ENCODE measurements at places on chromosomes 7 and 10.

- no peak for DNase-seq
These were observed 56.2 kb upstream of the DPYSL4 start for GRCh38 chr10:132130286-132131265.

DNA sequence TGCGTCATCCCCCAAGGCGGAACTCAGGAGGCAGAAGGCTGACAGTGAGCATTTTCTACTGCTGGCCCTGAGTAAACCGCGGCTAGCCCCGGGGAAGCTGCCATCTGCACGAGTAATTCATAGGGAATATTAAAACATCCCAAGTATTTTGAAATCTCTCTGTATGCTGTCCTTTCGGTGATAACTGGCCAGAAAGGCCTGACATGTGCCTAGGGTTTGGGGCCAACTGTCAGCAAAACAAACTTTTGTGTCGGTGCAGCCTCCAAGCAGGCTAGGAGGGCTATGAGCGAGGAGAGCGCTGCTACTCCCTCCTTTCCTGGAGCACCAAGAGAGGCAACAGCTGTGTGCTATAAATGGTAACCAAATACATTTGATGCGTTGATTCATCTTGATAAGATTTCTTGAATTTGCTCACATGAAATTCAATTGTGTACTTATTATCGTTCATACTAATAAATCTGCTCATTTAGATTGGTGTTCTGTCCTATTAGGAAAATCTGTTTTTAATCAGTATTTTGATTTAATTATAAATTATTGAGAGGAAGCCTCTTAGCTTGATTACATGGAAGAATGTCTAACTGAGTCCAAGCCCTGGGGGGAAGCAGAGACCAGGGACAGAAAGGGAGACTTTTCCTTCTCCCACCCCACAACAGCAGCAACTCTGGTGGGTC is 124.4 kb upstream of the NPS start:
- DNase-seq, result no peak

GRCh38 chr7:128904381-128905197 is 5.9 kb downstream of the KCP start:
- DNase-seq, result peak; percentile 65

DNA sequence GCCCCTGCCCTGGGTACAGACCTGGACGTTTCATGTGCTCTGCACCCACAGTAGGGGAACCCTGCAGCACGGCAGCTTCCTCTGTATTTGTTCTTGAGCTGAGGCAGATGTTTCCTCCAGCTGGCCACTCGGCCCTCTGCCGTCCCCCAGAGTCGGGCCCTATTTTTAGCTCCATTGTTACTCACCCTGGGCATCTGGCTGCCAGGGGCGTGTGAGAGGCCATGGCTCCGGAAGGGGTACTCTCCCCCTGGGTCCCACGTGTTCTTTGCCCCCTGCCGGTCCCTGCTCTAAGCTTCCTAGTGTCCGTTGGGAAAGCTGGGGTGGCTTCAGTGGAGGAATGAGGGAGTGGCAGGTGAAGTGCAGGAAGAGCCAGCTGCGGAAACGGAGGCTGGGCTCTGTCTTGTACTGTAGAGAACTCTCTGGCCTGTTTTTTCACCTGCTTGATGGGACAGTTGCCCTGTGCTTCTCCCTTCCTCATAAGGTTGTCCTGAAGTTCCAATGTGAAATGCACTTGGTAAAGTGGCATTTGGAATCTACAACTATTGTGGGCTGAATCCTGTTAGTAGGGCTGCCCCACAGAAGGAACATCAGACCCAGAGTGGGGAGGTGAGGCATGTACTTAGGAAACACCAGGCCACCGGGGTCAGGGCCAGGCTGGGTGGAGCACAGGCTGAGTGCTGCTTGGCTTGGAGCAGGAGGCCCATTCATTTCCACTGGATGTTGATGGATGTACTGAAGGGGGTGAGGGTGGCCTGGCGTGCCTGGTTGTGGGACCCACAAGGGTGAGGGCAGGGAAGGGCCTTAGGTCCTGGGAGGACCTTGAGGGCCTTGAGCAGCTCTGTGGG is 30.6 kb downstream of the PALD1 start:
- no peak for DNase-seq

DNA sequence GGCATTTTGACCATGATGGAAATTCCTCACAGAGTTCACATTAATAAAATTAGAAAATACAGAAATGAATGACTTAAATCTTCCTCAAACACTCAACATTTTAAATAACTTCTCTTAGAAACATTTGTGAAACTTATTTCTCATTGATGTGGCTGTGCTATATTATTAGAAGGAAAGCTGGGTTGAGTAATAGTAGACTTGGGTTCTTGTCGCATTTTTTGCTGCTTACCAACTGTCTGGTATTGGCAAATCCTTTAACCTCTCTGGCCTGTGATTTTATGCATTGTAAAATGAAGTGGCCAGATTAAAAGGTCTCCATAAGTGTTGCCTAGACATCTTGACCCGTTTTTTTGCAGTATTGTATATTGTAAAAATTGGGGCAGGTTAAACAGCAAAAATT is 66.5 kb downstream of the VPS50 start:
- no peak for DNase-seq

- peak; percentile 88 for DNase-seq
These were observed 94.5 kb downstream of the HIPK2 start for GRCh38 chr7:139683137-139683921.

GRCh38 chr10:62795100-62795499 is 9.4 kb upstream of the ADO start:
- DNase-seq, result no peak

- peak; percentile 37 for DNase-seq
These were observed 104.3 kb downstream of the TRIM24 start for GRCh38 chr7:138564365-138564764.

- peak; percentile 18 for DNase-seq
These were observed 557 bp downstream of the TMEM120A start for GRCh38 chr7:75993689-75994387.

DNA sequence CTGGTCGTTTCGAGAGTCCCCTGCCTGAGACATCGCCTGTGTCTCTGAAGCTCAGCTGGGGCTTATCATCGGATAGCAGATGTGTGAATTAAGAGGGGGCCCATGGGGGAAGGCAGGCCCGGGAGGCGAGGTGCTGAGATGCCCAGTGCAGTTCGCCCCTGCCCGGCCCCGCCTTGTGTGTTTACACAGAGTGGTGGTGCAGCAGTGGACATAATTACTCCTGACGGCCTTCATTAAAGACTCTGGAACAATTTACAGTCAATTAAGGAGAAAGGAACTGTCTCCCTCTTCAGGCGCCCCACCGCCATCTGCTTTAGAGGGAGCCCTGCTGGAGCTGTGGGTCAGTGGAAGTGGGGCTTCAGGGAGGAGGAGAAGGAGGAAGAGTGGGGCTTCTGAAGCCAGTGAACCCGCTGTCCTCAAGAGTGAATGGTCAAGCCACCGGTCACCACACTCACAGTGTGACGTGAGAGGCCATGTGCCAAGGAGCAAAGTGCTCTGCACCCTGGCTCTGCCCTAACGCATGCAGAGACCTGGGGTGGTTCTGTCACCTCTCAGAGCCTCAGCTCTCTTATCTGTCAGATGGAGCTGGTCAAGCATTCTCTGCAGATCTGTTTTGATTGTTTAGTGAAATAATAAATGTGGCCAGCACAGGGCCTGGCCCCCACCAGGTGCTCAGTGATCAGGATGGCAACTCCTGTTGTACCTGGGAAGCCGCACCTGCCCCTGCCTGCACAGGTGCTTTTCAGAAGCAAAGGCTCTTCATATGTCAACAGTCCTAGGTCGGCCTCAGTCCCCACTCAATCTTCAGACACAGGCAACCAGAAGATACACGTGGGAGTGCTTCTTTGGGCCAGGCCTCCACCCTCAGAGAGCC is 65.6 kb downstream of the CDH23 start:
- no peak for DNase-seq

DNA sequence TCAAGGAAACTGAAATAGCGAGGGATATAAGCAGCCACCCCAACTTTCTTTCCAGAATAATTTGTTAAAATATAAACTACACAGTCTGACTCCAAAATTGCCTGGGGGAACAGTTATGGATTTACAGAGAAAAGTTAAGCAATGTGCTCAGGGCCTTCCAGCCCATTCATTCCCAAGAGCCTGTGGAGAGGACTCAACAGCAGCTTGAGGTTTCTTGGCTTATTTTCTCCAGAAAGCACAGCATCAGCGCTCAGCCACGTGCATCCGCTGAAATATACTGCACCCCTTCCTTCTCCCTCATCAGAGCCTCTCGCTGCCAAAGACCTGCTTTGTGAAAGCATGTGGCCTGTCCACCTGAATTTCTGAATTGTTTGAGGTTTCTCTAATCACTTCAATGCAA is 375.2 kb upstream of the VWC2 start:
- DNase-seq, result peak; percentile 77

DNA sequence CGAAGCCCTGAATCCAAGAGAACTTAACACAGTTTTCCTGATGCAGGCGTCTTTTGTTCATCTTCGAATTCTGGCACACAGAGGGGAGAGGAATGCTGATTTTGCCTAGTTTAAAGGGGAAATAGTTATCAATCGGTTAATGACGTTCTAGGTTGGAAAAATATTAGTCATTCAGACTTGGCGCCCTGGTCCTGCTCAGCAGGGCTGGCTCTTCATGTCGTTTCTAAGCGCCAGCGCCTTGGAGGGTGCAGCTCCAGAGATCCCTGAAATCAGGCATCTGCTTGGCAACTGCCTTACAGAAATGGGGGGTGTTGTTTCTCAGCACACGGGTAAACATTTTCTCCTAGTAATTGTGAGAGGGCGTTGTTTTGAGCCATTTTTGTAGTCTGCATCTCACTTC is 1.3 kb upstream of the PRTFDC1 start:
- DNase-seq, result no peak

GRCh38 chr7:77940647-77941046 is 142.1 kb downstream of the PHTF2 start:
- DNase-seq, result peak; percentile 33

DNA sequence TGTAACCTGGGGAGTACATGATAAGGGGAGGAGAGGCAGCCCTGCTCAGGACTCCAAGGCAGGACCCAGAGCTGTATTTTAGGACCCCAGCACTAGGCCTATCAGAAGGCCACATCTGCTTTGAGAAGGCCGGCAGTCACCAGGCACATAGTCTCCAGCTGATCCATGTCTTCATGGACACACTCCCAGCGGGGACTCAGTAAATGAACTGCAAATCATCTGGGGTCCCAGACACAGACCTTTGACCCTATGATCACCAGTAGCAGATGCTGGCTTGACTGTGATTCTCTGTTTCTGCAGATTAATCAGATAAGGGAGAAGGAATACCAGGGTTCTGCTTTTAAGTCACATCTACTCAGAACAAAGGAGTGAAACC is 341.4 kb upstream of the PODXL start:
- no peak for DNase-seq

DNA sequence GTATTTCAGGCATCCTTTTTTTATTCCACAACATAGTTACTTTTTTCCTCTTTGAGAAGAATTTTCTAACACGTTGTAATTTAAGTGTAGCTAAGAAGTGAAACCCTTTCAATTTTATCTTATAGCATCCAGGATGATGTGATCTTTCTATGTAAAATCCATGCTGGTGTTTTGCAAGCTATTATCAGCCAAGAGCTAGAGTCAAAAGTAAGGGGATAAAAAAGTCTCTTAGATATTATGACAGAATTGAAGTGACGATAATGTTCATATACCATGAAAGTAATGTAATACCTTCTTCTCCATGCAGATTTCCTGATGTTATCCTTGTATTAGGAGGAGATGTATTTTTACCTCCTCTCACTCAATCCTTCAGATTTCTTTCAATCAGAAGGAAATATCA is 64.2 kb upstream of the MBL2 start:
- no peak for DNase-seq

DNA sequence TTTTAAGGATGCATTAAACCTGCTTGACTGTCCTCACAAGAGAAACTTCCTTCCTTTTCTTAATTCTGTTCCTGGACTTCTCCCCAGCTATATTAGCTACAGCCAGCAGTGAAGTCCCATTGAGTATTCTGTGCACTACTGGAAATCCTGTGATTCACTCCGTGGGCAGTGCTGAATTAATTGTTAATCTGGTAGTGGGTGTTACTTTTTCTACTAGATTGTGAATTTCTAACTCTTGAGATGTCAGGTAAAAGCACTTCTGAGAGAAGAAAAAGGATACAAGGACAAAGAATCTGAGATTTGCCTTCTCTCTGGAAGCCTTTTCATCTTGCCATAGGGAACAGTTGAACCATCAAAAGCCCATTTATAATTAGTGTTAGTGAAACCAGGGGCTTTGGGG is 33.9 kb downstream of the CYCS start:
- DNase-seq, result peak; percentile 84

DNA sequence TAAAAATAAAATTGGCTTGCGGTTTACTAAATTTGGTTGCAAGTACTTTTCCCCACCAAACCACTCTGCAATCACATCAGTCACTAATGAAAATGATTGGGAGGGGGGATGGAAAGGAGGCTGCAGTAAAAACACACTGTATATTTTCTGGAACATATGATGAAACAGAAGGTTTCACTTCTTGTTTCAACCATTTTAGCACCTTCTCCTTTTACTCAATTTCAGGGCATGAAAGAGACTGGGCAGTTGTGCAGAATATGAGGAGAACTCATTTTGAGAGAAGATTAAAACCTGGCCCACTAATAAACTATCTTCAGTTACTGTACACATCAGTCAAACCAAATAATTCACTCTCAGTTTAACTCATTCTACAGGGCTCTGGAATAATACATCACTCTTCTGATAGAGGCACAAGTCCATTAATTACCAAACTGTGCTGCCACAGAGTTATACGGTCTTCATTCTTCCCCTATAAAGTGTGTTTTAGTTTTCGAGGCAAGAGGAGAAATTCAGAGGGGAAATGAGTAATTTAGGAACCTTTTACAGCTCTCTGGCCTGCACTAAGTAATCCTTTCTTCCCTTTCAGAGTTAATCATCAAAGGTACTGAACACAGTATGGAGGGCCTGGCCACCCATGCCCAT is 25.5 kb downstream of the JAZF1 start:
- DNase-seq, result peak; percentile 54

DNA sequence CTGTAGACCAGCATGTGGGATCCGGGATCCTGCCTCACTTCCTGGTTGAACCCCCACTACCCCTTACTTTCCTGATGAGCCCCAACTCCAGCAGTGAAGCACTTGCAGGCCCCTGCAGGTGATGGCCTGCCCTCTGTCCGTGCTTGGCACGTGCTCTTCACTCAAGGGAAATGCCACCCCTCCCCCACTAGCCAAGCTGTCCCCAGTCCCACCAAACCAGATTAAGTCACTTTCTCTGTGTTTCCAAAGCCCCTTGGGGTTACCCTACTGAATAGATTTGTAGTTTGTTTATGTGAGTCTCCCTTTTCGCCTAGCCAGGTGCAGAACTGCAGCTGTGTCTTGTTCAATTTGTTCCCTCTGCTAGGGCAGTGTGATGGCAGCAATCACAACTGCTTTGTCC is 121.7 kb downstream of the WDFY4 start:
- DNase-seq, result no peak

GRCh38 chr10:96700374-96701099 is 19.8 kb downstream of the PIK3AP1 start:
- DNase-seq, result no peak

DNA sequence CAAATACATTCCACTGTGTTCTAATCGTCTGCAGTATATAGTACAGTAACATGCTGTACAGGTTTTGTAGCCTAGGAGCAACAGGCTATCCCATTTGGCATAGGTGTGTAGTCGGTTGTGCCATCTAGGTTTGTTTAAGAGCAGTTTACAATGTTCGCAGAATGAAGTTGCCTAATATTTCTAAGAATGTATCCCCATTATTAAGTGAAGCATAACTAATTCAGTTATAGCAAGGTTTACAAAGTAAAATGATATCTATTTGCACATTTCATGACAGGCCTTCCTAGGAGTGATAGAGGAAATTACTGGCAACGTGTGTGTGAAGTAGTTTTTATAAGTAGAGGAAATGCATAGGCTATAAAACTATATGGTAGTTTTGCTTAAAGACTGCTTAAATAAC is 4.0 kb downstream of the CREM start:
- no peak for DNase-seq
